ENCODE measurements at places on chromosomes 3 and 15.

DNA sequence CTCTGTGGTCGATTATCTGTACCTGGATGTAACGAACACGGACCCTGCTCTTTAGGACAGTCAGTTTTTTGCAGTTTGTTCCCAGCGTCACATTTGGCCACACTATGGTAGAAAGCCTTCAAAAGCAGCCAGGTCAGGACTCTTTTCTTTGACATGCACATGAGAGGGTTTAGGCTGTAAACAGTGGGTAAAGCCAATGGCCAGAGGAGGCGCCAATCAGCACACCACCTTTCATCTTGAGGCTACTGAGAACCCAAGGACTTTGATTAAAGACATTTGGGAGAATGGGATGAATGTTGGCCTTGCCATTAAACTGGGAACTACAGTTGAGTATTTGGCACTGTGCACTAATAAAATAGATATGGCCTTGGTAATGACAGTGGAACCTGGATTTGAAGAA, 225.9 kb downstream of the OXSM start:
- no peak for DNase-seq

- no peak for DNase-seq
Measured at GRCh38 chr3:108983051-108983450, 29.4 kb upstream of the GUCA1C start.

GRCh38 chr3:168511428-168512014, 415.8 kb upstream of the GOLIM4 start:
- peak; percentile 5 for DNase-seq

- DNase-seq = no peak
Measured at GRCh38 chr3:136211547-136211946, 15.4 kb upstream of the MSL2 start.

GRCh38 chr3:155332716-155333115, 39.2 kb upstream of the STRIT1 start:
- no peak for DNase-seq

GRCh38 chr3:178302966-178303930, 233.0 kb upstream of the KCNMB2 start:
- DNase-seq = no peak

DNA sequence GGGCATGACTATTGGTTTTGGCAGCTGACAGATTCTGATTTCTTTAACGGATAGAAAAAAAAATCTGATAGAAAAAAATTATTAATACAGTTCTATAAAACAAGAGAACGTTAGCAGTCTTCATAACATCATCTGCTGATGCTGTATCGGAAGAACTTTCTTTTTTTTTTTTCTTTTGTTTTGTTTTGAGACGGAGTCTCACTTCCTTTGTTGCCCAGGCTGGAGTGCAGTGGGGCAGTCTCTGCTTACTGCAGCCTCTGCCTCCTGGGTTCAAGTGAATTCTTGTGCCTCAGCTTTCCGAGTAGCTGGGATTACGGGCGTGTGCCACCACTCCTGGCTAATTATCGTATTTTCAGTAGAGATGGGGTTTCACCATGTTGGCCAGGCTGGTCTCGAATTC, 271.2 kb upstream of the DPPA4 start:
- no peak for DNase-seq

DNA sequence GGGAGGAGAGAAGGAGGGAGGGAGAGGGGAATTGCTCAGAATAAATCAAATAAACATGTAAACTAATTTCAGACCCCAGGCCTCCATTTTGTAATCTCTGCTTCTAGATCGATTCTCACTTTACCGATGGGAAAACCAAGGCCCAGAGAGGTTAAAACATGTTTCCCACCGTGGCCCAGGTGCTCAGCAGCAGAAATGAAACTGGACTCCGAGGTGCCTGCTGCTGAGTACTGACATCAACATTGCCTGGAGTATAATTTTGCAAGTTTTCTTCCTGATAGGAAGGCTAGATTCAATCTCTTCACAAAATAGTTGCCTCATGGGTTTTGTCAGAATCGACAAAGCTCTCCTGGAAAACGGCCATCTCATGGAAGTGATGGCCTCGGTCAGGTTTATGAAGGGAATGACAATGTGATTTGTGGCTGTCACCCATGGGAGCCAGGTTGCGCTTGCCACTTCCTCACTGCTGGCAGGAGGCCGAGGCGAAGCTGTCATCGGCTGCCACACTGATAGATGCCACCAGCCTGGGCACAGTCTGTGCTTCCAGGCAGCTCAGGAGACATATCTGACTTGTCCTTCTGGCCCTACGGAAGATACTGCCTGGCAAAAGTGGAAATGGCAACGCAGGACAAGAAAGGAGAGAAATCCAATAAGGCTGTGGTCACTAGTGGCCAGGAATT, 133.1 kb upstream of the LRRN1 start:
- no peak for DNase-seq

GRCh38 chr15:55907797-55908196, 85.6 kb downstream of the NEDD4 start:
- peak; percentile 98 for DNase-seq

GRCh38 chr3:145776782-145777408, 384.1 kb downstream of the PLOD2 start:
- DNase-seq = peak; percentile 69

- no peak for DNase-seq
Measured at GRCh38 chr15:96070636-96071035, 259.9 kb upstream of the NR2F2 start.

DNA sequence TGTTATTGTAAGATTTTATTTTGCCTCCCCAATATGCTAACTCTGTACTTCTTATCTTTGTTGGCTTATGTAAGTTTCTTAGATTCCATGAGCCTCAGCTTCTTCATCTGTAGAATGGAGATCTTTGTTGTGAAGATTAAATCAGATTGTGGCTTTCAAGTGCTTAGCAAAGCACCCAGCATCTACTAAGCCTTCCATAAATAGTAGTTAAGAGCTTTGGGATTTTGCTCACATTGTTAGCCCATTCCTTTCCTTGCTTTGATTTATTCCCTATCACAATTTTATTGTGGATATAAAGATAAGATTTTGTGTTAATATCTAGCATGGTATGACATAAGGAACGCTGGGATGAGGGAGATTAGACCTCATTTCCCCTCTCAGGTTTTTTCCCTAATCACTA, 501.4 kb downstream of the PYDC2 start:
- DNase-seq = no peak

GRCh38 chr3:36693670-36694069, 70.7 kb downstream of the DCLK3 start:
- no peak for DNase-seq

- no peak for DNase-seq
Measured at GRCh38 chr3:193347521-193348501, 30.7 kb downstream of the ATP13A5 start.

DNA sequence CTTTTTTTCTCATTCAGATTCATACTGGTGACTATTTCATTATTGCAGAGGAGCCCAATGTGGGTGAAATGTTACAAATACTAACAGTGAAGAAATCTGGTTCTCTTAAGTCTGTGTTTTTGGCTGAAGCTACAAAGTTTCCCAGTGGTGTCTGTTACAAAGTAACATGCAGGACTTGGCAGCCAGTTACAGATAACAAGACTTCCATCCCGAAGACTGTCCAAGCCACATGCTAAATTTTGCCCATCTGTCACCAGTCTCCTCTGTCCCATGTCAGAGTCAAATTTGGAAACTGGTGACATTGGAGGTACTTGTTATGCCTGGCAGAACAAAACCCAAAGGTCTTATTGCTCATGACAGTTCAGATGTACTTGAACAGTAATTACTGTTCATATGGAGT, 269.2 kb upstream of the GOLIM4 start:
- DNase-seq = no peak

GRCh38 chr15:56001471-56002078, 8.2 kb upstream of the NEDD4 start:
- DNase-seq = no peak

- DNase-seq = no peak
Measured at GRCh38 chr15:69562564-69562963, 109.9 kb downstream of the RPLP1 start.

DNA sequence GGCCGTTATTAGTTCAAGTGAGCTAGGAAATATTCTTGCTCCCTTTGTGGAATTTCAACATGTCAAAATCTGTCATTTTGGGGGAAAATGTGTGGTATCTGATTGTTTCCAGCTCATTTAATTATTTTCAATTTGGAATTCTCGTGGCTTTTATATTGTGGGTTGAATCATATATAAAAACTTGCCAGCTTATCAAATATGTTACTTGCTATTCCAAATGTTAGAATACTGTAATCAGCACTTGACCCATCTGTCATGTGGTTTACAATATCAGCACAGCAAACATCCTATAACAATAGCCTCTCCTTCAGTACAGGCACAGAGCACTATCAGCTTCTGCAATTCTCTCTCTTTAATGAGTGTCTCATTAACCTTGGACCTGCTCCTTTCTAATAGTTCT, 130.2 kb upstream of the FEZF2 start:
- DNase-seq = no peak

GRCh38 chr3:163347944-163348343, 1730.4 kb downstream of the SI start:
- DNase-seq = no peak

GRCh38 chr3:161319867-161320266, 51.5 kb downstream of the SPTSSB start:
- DNase-seq = no peak

DNA sequence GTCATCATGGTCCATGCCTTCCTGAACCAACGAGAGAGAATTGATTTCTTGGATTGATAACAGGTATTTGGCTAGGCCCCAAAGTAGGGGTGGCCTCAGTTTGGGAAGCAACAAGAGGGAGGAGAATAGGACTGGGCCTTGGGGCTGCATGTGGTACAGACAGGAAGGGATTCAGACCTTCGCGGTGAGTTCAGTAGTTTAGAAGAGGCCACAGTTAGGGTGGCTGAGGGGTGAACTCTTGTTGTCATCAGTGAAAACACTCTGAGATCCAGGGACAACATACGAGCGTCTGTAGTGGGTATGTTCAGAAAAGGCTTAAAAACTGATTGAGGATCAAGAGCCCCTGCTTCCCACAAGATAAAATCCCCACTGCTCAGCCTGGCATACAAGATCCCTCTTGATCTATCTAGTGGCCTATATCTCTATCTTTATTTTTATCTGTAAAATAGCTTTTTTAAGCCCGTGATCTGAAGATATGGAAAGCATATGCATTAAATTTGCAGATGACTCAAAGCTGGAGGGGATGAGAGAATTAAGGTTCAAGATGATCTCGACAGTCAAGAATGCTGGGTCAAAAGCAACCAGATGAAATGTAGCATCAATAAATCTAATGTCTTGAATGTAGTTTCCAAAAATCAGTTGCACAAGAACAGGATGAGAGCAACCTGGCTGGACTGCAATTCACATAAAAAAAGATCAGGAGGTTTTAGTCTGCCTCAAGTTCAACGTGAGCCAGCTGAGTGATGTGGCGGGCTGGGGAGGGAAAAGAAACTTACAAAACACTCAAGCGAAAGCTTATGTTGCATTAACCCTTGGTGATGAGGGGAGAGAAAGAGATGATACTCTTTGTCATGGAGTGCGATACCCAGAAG, 221.1 kb upstream of the TLE3 start:
- peak; percentile 84 for DNase-seq

GRCh38 chr15:31079519-31079918, 22.0 kb downstream of the TRPM1 start:
- DNase-seq = peak; percentile 86

DNA sequence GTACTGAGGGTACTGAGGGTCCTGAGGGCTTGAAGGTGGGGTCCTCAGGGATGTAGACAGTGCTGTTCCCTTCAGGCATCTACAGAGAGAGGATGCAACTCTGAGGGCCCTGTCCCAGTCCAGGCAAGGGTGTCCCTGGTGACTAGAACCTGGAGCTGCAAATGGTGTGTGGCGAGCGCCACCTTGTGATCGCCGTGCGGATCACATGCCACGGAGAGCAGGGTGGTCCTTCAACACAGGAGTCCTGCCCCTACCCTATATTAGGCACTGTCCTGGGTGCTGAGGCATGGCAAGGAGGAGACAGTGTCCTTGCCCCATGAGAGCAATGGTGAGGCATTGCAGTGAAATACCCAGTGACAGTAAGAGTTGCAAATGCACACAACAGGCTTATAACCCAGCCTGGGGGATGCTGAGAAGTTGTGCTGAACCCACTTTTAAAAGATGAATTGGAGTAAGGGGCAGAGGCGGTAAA, 23.6 kb downstream of the RHCG start:
- peak; percentile 59 for DNase-seq

DNA sequence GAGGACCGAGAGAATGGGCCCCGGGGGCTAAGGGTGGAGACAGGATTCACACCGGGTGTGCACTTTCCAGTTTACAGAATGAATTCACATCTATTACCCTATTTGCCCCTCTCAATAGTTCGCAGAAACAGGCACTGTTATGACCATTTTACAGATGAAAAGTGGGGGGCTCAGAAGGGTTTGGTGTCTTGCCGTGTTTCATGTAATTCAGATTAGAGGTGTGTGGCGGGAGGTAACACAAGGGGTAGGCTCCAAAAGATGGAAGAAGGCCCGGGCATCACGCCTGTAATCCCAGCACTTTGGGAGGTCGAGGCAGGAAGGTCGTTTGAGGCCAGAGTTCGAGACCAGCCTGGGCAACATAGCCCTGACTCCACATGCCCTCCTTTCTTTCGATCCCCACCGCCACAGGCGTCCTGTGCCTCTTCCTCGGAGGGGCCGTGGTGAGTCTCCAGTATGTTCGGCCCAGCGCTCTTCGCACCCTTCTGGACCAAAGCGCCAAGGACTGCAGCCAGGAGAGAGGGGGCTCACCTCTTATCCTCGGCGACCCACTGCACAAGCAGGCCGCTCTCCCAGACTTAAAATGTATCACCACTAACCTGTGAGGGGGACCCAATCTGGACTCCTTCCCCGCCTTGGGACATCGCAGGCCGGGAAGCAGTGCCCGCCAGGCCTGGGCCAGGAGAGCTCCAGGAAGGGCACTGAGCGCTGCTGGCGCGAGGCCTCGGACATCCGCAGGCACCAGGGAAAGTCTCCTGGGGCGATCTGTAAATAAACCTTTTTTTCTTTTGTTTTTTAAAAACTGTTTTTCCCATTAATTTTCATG, 3.4 kb downstream of the DUOXA2 start:
- no peak for DNase-seq

DNA sequence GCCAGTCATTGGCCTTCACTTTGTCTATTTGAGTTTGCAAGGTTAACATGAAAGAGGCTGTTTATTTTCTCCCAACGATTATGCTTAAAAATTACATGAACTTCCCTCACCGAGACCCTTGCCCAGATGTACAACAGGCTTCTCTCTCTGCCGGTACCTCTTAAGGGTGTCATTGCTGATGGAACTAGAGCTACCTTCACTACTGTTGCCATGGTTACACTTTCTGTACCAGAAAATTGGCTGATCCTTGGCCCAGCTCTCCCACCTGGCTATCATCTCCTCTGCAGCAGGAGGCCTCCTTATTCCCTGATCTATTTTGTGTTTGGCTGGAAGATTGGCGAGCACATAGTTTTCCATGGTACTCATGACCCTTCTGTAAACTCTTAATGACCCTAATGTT, 24.0 kb upstream of the LIPC start:
- no peak for DNase-seq

DNA sequence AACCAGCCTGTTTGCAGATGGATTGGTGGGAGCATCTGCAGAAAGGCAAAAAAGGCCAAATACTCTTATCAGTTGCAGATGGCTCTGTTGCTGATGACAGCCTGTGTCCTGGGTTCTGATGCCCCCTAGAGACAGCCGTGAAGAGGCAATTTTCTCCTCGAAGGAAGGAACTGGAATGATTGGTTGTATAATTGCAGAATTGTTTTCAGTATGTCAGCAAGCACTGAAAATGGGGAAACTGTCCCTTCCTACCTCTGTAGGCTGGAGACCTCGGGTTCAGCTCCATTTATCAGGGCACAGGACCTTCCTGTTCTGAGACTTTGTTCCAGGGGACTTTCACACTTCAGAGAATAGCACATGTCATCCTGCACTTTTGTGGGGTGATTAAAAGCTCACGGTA, 103.0 kb downstream of the PGPEP1L start:
- DNase-seq = peak; percentile 77
